Spleen (tissue), 13 donors: ENCODE measurements at places on chromosomes 3 and 15. TPM values are rescaled to one million over a fixed set of nuclear protein-coding genes. Genes with fewer than 3 reads are reported as not detected.

DNA sequence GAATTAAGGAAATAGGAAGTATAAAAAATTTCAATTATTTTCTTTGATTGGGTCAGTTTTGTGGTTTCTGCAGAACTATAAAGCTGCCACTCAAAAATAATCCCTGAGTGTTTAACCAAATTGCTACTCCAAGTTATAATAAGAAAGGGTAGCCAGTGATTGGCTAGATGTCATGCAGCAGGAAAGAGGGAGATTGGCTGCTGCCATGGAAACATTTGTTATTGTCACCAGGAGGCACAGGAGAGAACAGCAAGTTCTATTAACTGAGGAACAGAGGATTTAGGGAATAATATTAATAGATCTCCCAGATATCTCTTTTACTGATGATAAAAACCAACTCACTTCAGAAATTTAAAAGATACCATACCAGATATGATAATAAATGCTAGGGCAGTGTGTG lies 42.6 kb downstream of the CLDN1 start:
- no peak for DNase-seq

DNA sequence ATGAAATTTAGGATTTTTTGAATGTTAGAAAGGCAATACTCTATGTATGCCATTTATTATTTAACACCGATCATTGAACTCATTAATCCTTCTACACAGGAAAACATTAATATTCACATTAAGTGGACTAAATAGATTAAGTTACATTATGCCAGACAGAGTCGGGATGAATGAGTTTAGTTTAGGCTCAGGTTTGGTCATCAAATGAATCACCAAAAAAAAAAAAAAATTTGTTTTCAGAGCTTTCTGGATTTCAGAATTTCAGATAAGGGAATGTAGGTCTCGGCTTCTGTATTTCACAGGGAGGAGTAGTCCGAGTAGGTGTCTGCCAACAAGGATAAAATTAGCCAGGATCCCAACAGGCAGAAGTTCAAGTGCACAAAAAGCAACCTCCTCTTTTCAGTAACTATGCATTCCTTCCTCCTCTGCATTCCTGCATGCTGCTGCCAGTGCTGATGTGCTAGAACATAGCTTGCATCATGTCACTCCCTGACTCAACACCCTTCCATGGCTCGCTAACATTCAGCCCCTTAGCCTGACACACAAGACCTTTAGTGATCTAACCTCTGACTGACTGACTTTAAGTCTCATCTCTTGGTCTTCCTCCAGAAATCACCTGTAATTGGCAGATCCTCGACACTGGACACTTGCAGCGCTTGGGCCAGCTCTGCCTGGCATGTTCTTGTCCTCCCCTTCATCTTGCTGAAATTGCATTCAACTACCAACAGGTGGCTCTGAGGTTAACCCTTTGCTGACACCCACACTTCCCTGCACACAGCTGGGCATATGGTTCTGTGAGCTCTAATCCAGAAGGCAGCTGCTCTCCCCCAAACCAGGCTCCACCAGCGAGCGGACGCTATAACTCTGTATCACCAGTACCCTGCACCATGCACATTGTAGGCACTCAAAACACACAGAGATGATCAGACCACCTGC lies 145.4 kb upstream of the PROK2 start:
- DNase-seq, result no peak

GRCh38 chr3:140216249-140216648 lies 281.3 kb downstream of the CLSTN2 start:
- no peak for DNase-seq

- DNase-seq, result peak; percentile 53
Measured at GRCh38 chr15:40381818-40382529, 547 bp upstream of the KNSTRN start.

DNA sequence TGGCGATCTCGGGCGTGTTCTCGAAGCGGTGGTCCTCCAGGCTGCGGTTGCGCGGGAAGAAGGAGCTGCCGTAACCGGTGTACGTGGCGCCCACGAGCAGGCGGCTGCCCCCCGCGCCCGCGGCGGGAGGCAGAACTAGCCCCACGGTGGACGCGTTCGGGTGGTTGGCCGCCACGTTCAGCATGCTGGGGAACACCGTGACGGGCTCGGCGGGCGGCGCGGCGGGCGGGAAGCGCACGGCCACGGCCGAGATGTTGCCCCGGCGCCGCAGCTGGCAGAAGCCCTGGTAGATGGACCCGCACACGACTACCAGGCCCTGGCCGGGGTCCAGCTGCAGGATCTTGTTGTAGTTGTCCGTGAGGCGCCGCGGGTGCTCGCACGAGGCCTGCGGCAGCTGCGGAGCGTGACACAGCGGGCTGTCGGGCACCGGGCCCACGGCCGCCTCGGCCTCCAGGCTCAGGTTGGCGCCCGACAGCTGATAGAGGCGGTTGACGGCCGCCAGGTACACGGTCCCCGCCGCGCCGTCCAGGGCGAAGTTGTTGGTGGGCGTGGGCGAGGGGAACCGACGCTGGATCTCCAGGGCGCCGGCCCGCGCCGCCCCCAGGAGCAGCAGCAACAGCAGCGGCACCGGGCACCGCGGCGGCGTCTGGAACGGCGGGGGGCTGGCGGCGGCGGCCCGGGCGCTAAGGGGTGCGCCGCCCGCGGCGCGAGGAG lies 397 bp downstream of the PLXND1 start:
- DNase-seq, result peak; percentile 86

DNA sequence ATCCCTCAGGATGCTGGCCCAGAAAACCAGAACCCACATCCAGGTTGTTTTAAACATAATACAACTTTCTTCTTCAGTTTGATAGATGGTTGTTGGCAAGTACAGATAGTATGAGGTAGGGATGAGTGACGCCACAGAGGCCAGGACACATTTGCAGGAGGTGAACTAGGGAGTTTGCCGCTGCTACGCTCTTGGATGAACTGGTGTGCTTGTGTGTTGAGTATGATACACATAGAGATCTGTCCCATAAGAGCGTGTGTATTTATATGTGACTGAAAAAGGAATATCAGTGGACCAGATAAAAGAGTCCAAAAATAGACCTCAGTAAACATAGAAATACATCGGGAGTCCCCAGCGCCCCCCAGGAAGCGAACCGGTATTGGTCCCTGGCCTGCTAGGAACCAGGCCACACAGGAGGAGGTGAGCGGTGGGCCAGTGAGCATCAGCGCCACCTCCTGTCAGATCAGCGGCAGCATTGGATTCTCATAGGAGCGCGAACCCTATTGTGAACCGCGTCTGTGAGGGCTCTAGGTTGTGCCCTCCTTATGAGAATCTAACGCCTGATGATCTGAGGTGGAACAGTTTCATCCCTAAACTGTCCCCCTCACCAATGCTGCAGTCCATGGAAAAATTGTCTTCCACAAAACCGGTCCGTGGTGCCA lies 98.1 kb downstream of the LRRK1 start:
- peak; percentile 64 for DNase-seq

GRCh38 chr15:100861511-100861991 lies 18.1 kb upstream of the ALDH1A3 start:
- no peak for DNase-seq

GRCh38 chr3:57434041-57434440 lies 110.1 kb downstream of the DNAH12 start:
- no peak for DNase-seq

- no peak for DNase-seq
Measured at GRCh38 chr3:72301779-72302178, 516.8 kb upstream of the PROK2 start.

DNA sequence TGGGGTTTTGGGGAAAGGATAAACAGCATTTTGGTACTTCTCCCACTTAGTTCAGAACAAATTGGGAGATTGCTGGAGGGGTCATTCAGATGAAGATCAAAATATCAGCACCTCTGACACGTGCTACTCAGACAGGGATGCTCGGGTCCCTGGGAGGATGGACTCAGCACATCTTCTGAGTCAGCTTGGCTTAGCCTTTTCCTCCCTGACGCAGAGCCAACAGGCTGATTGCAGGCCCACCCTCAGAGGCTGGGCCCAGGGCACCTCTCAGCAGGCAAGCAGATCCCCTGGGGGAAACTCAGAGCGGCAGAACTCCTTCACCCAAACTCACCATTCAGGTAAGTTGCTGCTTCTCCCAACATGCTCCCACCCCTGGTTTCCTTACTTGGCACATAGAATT lies 304.9 kb downstream of the TLE3 start:
- peak; percentile 49 for DNase-seq

- DNase-seq, result no peak
Measured at GRCh38 chr3:159417761-159418160, 570.9 kb upstream of the IL12A start.

GRCh38 chr3:43144761-43145490 lies 39.0 kb upstream of the POMGNT2 start:
- no peak for DNase-seq

DNA sequence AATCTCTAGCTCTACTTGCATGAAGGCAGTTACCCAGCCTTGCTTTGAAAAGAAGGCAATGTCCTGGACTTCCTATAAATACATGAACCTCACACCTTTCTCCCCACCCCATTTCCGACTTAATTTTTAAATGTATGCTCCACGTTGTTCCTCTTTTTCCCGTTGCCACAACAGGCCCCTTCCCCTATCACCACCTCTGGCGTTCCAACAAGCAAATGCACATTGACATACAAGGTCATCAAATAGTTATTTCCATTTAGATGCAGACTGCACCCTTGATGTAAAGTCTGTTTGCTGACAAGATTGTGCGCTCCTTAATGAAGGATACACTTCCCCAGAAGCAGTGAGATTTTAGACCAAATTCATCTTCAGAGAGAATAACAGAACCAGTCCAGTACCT lies 260.7 kb upstream of the UMPS start:
- DNase-seq, result no peak

DNA sequence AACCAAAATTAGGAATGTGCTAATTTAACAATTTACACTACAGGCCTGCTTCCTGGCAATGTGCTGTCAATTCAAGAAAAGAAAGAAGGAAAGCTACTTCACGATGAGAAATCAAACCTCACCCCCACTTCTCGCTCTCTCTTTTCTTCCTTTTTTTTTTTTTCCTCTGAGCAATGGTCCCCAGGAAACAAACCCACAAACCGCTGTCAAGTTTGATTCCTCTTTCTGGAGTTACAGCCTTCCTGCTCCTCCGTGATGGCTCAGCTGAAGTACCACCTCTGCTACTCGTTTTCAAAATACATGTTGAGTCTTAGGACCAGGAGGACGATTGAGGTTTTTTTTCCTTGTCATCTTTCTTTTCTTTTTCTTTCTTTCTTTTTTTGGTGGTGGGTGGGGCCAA lies 3.4 kb upstream of the TRIM71 start:
- no peak for DNase-seq

DNA sequence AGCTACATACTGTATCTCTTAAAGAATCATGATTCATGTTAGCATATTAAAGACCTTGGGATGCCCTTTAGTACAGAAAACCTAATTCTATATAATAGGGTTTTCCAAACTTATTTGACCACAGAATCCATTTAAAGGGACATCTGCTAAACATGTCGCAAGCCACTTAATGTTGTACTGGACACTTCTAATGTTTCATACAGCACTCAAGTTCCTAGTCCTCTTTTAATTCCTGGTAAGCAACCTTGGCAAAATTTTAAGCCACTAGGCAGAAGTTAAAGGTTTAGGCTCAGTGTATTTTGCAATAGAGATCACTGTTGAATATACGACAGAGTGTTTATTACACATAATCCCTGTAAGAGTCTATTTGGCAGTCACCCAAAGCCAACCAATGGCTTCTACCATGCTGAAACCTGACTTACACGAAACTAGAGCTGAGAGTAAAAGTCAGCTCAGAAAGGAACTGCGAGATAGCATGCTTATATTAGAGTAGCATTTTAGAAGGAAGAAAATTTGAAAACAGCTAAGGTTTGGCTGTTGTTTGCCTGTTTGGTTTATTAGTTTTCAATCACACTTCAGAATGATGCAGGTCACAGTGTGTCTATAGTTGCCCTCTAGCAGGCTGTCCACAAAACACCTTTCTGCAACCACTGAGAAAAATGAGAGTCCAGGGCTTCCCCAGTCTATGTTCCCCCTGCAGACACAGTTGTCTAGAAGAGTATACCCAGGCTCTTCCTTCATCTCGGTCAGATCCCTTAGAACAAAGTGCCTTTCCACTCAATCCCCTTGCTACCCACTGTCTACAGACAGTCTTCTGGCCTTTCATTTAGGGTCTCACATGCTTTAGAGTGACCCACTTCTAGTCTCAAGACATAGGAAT lies 104.4 kb downstream of the FMN1 start:
- DNase-seq, result no peak

DNA sequence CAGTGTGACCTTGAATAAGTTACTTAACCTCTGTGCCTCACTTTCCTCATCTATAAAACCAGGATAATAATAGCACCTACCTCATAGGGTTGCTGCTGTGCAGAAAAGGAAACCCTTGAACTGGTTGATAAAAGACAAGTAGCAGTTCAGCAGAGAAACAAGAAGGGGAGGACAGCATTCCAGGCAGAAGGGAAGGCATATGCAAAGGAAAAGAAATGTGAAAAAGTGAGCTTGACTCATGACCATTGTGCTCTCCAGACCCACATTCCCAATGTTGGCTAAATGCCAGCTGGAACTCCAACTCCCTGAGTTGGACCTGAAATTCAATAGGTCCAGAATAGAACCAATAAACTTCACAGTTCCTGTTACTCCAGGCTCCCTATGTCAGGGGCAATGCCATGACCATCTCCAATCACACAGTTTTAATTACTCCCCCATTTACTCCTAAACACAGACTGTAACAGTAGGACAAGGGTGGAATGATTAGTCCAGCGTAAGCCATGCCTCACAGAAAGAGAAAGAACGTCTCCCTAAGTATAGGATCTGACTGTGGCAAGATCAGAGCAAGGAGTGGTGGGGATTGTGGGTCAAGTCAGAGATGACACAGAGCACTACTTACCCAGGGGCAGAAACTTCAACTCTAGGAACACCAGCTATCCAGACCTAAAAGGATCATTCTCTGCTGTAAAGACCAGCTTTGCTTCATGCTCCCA lies 26.9 kb downstream of the PRKAR2A start:
- no peak for DNase-seq

DNA sequence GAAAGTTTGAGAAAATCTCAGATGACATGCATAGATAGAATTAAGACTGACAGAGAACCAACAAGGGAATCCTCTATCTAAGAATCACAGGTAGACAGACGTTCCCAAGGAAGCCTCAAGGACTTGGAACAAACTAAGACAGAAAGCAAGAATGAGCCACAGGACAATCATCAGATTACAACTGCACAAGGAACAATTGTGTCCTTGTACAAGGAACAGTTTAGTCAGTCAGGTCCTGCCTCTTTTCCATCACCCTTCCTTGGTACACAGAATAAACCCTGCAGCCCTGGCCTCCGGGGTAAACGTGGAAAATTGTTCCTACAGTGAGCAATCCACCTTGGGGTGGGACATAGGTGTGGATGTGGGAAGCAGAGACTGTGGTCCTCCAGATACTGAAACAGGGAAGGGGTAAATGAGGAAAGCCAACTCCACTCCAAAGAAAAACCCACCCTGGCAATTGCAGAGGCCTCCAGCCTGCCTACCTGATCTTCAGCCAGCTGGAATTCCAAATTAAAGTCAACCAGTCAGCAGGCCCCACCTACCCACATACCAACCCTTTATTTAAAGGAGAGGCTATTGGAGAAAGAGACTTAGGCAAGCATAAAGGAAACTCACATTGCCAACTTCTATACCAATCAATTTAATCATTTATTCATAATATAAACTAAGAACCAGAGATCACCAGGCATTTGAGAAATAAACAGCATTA lies 73.4 kb downstream of the ULK4 start:
- DNase-seq, result no peak

Gene TRA2B
- 113 TPM for polyA plus RNA-seq

Gene TRH
- 0.06 TPM for polyA plus RNA-seq

Gene PLA2G4E
- not detected for polyA plus RNA-seq

Gene CPN2
- 1.7 TPM for polyA plus RNA-seq

Gene PARP6
- polyA plus RNA-seq, result 43.9 TPM

Gene HRG
- not detected for polyA plus RNA-seq

Gene HHATL
- 0.13 TPM for polyA plus RNA-seq

Gene CHAC1
- 1.5 TPM for polyA plus RNA-seq
